ENCODE measurements at places on chromosomes 7 and 10.

- DNase-seq: no peak
Measured at GRCh38 chr10:122019414-122019975, 30.5 kb downstream of the TACC2 start.

- no peak for DNase-seq
Measured at GRCh38 chr10:93131986-93132385, 58.3 kb downstream of the CYP26A1 start.

DNA sequence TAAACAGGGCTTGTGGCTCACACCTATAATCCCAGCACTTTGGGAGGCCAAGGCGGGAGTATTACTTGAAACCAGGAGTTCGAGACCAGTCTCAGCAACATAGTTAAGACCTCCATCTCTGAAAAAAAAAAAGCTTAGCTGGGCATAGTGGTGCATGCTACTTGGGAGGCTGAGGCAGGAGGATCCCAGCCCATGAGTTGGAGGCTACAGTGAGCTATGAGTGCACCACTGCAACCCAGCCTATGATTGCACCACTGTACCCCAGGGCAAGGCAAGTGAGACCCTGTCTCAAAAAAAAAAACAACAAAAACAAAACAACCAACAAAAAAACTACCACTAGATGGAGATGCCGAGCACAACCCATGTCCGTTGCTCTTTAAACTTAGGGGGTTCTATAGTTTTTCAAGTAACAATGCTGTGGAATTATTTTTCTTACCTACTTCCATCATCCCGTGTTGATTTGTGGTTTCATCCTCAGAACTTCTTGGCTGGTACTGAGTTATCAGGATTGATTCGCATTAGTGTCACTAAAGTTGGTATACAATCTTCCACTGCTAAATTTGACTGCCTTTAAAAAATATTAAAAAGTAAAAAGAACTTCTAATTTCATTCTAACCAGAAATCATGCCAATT is 12.2 kb upstream of the REPIN1 start:
- DNase-seq: peak; percentile 53

DNA sequence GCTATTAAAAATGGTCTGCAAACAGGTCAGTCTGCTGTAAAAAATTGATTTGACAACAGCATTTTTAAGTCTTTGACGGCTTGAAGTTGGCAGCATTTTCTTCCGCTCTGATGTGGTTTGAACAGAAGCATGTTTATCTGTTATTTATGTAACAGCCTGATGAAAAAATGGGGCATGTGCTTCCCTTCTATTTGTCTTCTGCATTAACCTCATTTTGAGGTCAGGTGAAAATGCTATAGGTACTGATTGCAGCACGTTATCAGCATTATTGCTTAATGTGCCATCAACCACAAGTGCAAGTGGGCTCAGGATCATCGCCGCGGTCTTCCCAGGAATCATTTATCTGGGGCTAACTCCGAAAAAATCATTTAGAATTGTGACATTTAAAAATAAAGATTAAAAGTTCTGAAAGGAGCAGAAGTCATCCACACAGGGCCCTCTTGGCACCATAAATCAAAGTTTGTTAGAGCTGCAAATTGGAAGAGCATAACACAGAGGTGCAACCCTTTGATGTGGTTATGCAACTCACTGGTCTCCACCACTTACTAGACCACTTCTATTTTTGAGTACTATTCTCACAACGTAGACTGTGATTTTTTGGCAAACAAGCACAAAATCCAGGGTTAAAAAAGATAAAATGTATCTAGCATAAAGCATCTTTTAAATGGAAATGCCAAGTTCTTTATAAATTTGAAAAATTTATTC is 307.7 kb downstream of the MDFIC start:
- no peak for DNase-seq
